ENCODE measurements at places on chromosomes 11 and 22.

DNA sequence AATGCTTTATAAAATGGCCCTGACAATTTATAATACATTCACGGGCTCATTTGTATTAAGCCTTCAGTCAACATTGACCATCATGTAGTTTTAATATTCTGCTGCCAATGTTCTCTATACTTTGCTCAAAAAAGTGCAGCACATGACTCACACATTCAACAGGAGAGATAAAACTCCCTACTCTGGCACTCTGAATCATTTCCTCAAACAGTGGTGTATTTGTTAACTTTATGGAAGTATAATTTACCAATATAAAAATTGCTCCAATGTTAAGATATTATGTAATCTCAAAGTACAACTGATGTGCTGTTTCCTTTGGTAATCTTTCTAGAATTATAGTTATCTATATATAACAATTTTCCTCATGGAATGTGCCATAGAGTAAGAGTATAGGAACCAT lies 39.9 kb downstream of the MAML2 start:
- DNase-seq: no peak

DNA sequence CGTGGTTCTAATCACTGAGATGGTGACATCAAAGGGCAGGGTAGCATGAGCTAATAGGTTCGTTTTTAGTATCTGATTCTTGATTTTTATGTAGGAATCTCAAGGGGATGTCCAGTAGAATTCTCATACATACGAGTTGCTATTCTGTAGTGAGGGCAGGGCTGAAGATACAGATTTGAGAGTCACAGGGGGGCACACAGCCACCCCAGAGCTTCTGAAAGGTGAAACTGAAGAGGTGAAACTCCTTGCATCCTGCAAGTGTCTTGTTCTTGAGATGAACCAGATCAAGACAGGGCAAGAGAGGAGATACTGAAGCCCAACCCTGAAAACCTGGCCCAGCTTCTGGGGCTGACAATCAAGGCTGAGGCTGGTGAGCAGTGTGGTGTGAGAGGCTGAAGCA lies 35.6 kb upstream of the TMEM123 start:
- no peak for DNase-seq

- no peak for DNase-seq
Observed at GRCh38 chr11:69461272-69461962, 20.0 kb upstream of the LINC01488 start.

GRCh38 chr11:110133160-110133559 lies 40.0 kb downstream of the ZC3H12C start:
- DNase-seq: no peak

GRCh38 chr11:125930076-125930450 lies 15.8 kb upstream of the VSIG10L2 start:
- DNase-seq: no peak
